ENCODE measurements at places on chromosomes 2 and 18.

GRCh38 chr2:210250622-210251021 is 25.4 kb upstream of the ACADL start:
- no peak for DNase-seq

GRCh38 chr2:43158259-43158880 is 68.0 kb downstream of the ZFP36L2 start:
- no peak for DNase-seq

- DNase-seq, result peak; percentile 17
These were observed 49.8 kb downstream of the GLS start for GRCh38 chr2:190930411-190930810.

- no peak for DNase-seq
These were observed 111.5 kb downstream of the TTC32 start for GRCh38 chr2:19790291-19790690.

- no peak for DNase-seq
These were observed 373.5 kb downstream of the EN1 start for GRCh38 chr2:118473846-118474540.

All from NCI-H2171 (cell line).